ENCODE measurements at places on chromosomes 7 and 10. TPM values are rescaled to one million over a fixed set of nuclear protein-coding genes. Genes with fewer than 3 reads are reported as not detected.

DNA sequence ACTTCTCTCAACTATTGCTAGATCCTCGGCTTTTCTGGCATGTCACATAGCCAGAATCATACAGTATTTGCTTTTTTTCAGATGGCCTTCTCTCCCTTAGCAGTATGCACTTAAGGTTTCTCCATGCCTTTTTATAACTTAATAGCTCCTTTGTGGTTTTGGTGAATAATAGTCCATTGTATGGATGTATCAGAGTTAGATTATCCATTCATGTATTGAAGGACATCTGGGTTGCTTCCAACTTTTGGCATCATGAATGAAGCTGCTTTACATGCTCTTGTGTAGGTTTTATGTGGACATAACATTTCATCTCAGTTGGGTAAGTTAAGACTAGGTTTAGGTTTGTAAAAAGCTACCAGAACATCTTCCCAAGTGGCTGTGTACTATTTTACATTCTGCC lies 4.6 kb downstream of the ATP5F1C start:
- DNase-seq, result no peak

DNA sequence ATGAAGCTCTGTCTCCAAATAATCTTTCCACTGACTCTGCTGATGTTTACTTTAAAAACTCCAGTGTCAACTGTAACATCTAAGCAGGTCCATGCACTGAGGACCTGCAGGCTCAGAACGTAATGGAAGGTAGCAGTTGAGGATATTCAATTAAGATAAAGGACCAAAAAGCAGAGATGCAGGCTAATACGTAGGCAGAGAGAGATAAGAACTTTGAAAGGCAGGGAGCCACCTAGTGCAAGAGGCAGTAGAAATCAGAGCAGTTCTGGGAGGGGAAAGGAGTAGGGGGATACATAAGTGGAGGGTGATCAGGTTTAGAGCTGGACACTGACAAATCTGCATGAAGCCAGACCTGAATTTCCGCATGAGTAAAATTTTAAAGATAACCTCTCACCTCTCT lies 114.5 kb upstream of the POM121L12 start:
- DNase-seq, result no peak

DNA sequence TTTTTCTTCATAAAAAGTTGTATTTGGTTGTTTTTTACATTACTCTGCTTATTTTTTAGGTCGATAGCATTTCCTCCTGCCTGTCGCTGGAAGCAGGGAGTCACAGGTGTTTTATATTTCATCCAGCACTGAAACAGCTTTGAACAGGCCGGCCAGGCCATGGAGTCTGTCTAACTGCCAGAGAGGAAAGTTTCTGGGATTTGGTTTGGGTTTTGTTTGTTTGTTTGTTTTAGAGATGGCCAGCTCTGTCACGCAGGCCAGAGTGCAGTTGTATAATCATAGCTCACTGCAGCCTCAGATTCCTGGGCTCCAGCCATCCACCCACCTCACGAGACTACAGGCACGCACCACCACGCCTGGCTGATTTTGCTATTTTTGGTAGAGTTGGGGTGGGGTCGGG lies 23.4 kb downstream of the PROSER2 start:
- DNase-seq, result no peak

Gene HOXA7
- total RNA-seq, result 9.3 TPM

- no peak for DNase-seq
Measured at GRCh38 chr7:158400601-158401225, 186.9 kb downstream of the PTPRN2 start.

Measured in aorta (tissue), 5 donors.